Psoas muscle (tissue), 8 donors: ENCODE measurements at places on chromosomes 5 and 9. TPM values are rescaled to one million over a fixed set of nuclear protein-coding genes. Genes with fewer than 3 reads are reported as not detected.
A peak's percentile ranks its signal among the peaks of the same experiment; 100 is the strongest.

The ANKRD34B gene
- polyA plus RNA-seq: not detected

GRCh38 chr9:6968271-6968670, 210.5 kb downstream of the KDM4C start:
- DNase-seq: no peak
- no peak overlapping the region for H3K4me3 ChIP-seq
- H3K36me3 ChIP-seq: no peaks in the 10 kb centered on the region
- no peaks in the 10 kb centered on the region for H3K4me1 ChIP-seq

DNA sequence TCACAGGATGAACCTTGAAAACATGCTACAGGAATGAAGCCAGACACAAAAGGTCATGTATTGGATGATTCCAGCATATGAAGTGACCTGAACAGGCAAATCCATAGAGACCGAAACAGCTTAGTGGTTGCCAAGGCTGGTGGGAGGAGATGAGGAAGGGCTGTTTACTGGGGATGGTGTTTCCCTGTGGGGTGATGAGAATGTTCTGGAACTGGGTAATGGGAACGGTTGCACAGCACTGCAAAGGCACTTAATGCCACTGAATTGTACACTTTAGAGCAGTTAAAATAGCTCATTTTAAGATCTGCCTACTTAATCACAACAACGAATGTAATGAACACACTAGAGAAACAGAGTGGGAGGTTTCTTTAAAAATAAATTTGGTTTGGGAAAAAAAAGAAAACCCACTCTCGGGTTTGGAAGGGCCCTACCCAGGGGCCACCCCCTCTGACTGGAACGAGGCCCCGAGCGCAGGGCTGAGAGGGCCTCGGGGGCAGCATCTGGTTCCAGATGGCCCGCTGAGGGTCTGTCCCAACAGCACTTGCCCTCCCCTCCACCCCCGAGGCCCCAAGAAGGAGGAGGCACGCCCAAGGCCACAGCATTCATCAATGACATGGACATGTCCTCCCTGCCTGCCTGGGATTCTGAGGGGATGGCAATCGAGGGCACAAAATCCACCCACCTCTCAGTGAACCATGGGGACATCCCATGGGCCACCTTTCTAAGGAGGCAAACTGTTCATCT, 31.7 kb downstream of the SARDH start:
- H3K27ac ChIP-seq: peak overlapping the region; percentile 23
- no peaks in the 10 kb centered on the region for H3K4me1 ChIP-seq
- no peaks in the 10 kb centered on the region for H3K36me3 ChIP-seq
- no peak for DNase-seq
- H3K4me3 ChIP-seq: no peak overlapping the region

DNA sequence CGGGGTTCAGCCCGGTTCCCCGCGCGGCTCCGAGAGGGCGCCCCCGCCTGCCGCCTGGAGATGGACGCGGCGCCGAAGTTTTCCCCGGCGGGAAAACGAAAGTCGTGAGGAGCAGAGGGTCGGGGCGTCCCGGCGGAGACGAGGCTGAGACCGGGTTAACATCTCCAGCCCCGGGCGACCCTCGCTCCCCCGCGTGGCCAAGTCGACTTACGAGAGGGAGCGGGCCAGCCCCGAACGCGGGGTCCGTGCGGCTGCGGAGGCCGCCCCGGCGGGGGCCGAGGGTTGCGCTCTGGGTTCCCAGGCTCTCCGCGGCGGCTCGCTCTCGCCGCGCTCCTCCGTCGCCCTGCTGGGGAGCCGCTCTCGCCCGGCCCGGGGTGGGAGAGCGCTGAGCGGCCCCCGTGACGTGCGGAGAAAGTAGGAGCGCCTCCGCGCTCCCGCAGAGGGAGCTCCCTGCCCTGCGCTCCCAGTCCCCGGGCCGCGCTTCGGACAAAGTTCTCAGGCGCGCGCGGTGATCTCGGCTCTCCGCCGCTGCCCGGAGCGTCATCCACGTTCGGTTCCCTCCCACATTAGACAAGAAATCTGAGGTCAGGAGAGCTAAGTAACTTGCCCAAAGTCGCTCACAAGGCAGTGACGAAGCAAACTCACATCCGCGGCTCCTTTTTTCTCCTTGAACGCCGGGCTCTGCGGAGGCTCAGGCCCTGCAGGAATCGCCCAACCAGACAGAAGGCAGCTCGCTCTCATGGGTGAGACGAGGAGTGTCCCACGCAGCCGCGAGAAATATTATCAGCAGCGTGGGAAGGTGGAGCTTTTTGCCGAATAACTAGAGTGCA, 1.2 kb upstream of the GCNT4 start:
- peak overlapping the region; percentile 88 for H3K27ac ChIP-seq
- peak; percentile 80 for DNase-seq
- no peaks in the 10 kb centered on the region for H3K36me3 ChIP-seq

The GRXCR2 gene
- not detected for polyA plus RNA-seq

DNA sequence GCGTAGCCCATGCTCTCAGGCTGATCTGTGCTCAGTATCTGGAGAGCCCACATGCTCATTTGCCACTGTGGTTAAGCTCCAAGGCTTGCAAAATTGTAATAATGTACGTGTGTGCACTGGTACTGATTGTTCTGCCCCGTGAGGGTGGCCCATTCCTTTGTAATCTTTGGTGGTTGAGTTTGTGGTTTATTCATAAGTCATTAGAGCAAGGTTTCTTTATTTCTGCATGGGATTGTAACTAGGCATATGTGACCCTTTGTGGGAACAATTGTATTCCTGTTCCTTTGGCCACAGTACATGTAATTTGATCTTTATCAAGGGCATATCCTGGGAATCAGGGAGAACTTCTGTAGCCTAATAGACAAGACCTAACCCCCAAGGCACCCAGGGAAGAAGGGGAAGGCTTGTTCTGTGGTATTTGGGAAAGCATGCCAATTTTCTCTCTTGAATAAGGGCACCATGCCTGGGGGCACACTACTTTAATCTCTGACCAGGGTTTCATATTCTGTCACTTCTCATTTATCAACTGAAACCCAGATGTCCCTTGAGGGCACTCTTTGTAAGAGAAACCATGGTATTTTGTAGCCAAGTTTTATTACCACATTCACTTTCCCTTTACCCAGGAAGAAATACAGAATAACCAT, 74.6 kb downstream of the NPR3 start:
- no peak overlapping the region for H3K4me3 ChIP-seq
- H3K27me3 ChIP-seq: no peaks in the 10 kb centered on the region
- H3K36me3 ChIP-seq: no peaks in the 10 kb centered on the region
- H3K27ac ChIP-seq: no peak overlapping the region
